ENCODE measurements at places on chromosomes 6 and 20. TPM values are rescaled to one million over a fixed set of nuclear protein-coding genes. Genes with fewer than 3 reads are reported as not detected.

DNA sequence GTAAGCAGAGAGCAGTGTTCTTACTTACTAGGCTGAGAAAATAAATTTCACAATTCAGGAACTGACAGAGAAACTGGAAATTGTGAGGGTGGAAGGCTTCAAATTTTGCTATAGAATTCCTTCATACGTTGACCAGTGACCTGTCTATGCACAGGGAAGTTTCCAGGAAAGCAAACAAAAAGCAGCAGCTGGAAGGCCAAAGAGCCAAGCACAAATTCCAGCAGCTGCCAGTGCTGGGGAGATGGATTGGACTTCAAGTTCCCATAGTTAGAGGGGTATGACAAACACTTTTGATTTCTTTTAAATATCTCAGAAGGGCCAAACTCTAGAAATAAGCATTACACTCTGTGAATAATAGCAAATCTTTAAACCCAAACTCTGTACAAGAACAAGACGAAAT, 299.1 kb upstream of the KCNQ5 start:
- no peaks in the 10 kb centered on the region for H3K36me3 ChIP-seq

- H3K4me1 ChIP-seq: peaks cover 20% of the 10 kb centered on the region
- H3K4me3 ChIP-seq: peak overlapping the region; percentile 76
- no peaks in the 10 kb centered on the region for H3K27me3 ChIP-seq
- H3K36me3 ChIP-seq: peaks cover 40% of the 10 kb centered on the region
- no peak for DNase-seq
These were observed 1.2 kb downstream of the SYNCRIP start for GRCh38 chr6:85641522-85641896.

GRCh38 chr6:33298773-33299236, at the start of gene RGL2:
TSS of gene RGL2 (minus strand) at chr6:33298942. CDS start at chr6:33298610, 332 bp downstream.
- peaks cover 7% of the 10 kb centered on the region for H3K36me3 ChIP-seq
- H3K27ac ChIP-seq: peak within 1 kb of the TSS; percentile 95
- peak; percentile 75 for DNase-seq
- peak within 1 kb of the TSS; percentile 97 for H3K4me3 ChIP-seq
- peaks cover 3% of the 10 kb centered on the region for H3K4me1 ChIP-seq

DNA sequence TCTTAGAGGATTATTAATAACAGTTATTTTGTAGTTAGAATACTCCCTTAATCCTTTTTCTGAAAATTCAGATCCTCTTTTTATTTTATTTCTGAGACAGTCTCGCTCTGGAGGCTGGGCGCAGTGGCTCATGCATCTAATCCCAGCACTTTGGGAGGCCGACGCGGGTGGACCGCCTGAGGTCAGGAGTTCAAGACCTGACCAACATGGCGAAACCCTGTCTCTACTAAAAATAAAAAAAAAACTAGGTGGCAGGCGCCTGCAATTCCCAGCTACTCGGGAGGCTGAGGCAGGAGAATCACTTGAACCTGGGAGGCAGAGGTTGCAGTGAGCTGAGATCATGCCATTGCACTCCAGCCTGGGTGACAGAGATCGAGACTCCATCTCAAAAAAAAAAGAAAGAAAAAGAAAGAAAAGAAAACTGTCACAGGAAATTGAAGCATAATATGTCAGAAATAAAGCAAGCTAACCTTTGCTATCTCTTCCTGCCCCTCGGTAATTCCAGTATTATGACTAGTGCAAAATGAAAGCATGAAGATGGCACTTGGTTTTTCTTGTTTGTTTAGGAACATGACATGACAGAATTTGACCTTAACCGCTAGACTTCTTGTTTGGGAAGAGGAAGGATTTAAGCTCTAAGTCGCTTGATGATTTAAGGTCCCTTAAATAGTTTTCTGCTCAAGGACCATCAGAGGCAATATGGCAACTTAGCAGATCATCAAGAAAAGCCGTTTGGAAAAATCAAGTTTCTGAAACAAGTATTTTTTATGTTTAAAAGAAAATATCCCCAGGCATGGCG, 1.8 kb upstream of the RBM39 start:
- peaks cover 22% of the 10 kb centered on the region for H3K36me3 ChIP-seq
- H3K4me3 ChIP-seq: no peak overlapping the region
- H3K4me1 ChIP-seq: peaks cover 23% of the 10 kb centered on the region
- H3K27me3 ChIP-seq: no peaks in the 10 kb centered on the region

GRCh38 chr6:158633127-158633526, 11.4 kb downstream of the DYNLT1 start:
- no peak overlapping the region for H3K27ac ChIP-seq
- H3K36me3 ChIP-seq: peaks cover 29% of the 10 kb centered on the region
- peaks cover 28% of the 10 kb centered on the region for H3K4me1 ChIP-seq
- no peak for DNase-seq

DNA sequence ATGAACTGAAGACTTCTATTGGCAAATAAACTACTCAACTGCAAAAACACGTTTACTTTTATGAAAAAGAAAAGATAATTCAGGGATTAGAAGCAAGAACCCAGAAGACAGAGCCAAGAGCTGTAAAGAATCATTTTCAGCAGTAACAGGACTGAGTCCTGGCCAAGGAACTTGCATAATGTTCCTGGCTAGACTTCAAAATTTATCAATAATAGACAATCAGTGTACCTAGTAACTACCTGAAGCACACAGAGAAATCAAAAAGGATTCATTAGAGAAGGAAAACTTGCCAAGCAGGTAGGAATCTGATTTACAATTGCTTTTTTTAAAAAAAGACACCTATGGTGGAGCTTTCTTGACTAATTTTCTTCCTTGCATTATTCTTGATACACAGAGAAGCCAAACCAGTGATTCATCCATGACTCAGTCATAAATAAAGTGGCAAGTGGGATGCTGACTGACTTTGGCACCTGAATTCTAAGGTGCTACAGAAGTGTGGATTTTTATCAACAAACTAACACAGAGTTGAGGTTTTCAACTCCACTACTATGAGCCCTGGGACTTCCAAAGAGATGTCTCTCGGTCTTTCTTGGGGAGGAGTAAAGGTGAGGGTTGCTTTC, 281.3 kb downstream of the BMP7 start:
- no peak overlapping the region for H3K4me3 ChIP-seq
- H3K4me1 ChIP-seq: no peaks in the 10 kb centered on the region
- H3K27me3 ChIP-seq: peaks cover 3% of the 10 kb centered on the region

- H3K27ac ChIP-seq: no peak overlapping the region
- no peaks in the 10 kb centered on the region for H3K27me3 ChIP-seq
- DNase-seq: no peak
- no peaks in the 10 kb centered on the region for H3K36me3 ChIP-seq
- no peak overlapping the region for H3K4me3 ChIP-seq
- H3K4me1 ChIP-seq: no peaks in the 10 kb centered on the region
These were observed 195.5 kb upstream of the FBXL4 start for GRCh38 chr6:99143108-99143861.

DNA sequence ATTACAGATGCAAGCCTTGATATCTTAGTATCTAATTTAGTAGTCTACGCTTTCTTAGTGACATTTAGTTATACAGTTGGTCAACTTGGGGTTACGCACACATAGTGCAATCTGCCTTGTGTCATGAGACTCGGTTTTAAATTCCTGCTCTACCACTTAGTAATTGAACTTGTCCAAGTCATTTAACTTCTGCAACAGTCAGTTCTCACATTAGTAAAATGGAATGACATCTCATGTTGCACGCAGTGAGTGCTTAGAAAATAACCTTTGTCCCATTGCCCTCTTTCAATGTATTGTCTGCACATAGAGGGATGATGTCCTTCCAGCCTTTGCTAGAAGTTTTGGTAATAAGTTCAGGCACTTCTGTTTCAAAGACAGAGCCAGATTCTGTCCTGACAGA, 48.6 kb downstream of the TMEM170B start:
- H3K36me3 ChIP-seq: no peaks in the 10 kb centered on the region
- no peaks in the 10 kb centered on the region for H3K4me1 ChIP-seq
- no peaks in the 10 kb centered on the region for H3K27me3 ChIP-seq
- H3K4me3 ChIP-seq: no peak overlapping the region
- no peak overlapping the region for H3K27ac ChIP-seq

GRCh38 chr20:19808498-19808897, 50.4 kb downstream of the RIN2 start:
- no peak for DNase-seq
- peaks cover 13% of the 10 kb centered on the region for H3K4me1 ChIP-seq
- H3K36me3 ChIP-seq: no peaks in the 10 kb centered on the region
- H3K4me3 ChIP-seq: no peak overlapping the region

GRCh38 chr20:54611708-54612412, 136.5 kb downstream of the DOK5 start:
- no peaks in the 10 kb centered on the region for H3K27me3 ChIP-seq
- no peaks in the 10 kb centered on the region for H3K4me1 ChIP-seq
- no peak for DNase-seq
- no peaks in the 10 kb centered on the region for H3K36me3 ChIP-seq

GRCh38 chr6:99349171-99350141, at the start of gene FAXC:
TSS of gene FAXC (minus strand) at chr6:99349674. CDS start at chr6:99349372, 302 bp downstream.
- no peaks in the 10 kb centered on the region for H3K36me3 ChIP-seq
- no peaks in the 10 kb centered on the region for H3K4me1 ChIP-seq
- peaks cover 38% of the 10 kb centered on the region for H3K27me3 ChIP-seq
- H3K4me3 ChIP-seq: peak within 1 kb of the TSS; percentile 79
- DNase-seq: peak; percentile 43

DNA sequence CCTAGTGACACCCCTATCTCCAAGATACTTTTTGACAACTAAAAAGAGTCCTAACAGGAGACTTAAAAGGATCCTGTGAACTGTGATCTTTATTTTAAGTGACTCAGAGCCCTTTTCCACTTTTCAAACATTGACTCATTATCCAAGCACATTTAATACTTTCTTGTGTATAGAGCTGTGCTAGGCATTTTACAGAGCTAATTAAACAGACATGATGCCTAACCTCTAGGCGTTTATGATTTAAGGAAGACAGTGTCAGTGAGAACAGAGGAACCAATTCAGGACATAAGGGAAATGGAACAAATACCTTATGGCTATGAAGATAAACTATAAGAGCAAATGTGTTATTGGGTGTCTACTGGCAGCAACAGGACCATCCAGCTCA, 282.6 kb downstream of the TPBG start:
- H3K36me3 ChIP-seq: no peaks in the 10 kb centered on the region
- no peak overlapping the region for H3K27ac ChIP-seq
- no peaks in the 10 kb centered on the region for H3K27me3 ChIP-seq
- no peaks in the 10 kb centered on the region for H3K4me1 ChIP-seq

GRCh38 chr6:169858935-169859351, 107.5 kb downstream of the ERMARD start:
- H3K27ac ChIP-seq: no peak overlapping the region
- no peak for DNase-seq
- no peak overlapping the region for H3K4me3 ChIP-seq
- no peaks in the 10 kb centered on the region for H3K27me3 ChIP-seq
- H3K36me3 ChIP-seq: no peaks in the 10 kb centered on the region

DNA sequence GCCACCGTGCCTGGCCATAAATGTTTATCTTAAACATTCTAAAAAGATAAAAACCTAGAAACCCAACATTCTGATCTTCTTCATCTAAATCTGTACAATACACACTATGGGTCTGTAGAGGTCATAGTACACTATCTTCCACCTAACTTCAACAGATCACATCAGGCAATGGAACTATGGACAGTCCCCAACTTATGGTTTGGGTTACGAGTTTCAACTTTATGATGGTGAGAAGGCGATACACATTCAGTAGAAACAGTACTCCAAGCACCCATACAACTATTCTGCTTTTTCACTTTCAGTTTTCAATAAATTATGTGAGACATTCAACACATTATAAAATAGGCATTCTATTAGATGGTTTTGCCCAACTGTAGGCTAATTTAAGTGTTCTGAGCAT, 23.1 kb downstream of the FKBP5 start:
- peaks cover 26% of the 10 kb centered on the region for H3K4me1 ChIP-seq
- no peak for DNase-seq
- no peaks in the 10 kb centered on the region for H3K36me3 ChIP-seq
- no peak overlapping the region for H3K27ac ChIP-seq
- no peak overlapping the region for H3K4me3 ChIP-seq

- no peak for DNase-seq
- H3K27me3 ChIP-seq: no peaks in the 10 kb centered on the region
- no peak overlapping the region for H3K27ac ChIP-seq
These were observed 138.5 kb downstream of the RCAN2 start for GRCh38 chr6:46352541-46353268.

GRCh38 chr6:144104898-144105487, 9.6 kb upstream of the SF3B5 start:
- no peaks in the 10 kb centered on the region for H3K27me3 ChIP-seq
- no peaks in the 10 kb centered on the region for H3K36me3 ChIP-seq
- peaks cover 4% of the 10 kb centered on the region for H3K4me1 ChIP-seq

DNA sequence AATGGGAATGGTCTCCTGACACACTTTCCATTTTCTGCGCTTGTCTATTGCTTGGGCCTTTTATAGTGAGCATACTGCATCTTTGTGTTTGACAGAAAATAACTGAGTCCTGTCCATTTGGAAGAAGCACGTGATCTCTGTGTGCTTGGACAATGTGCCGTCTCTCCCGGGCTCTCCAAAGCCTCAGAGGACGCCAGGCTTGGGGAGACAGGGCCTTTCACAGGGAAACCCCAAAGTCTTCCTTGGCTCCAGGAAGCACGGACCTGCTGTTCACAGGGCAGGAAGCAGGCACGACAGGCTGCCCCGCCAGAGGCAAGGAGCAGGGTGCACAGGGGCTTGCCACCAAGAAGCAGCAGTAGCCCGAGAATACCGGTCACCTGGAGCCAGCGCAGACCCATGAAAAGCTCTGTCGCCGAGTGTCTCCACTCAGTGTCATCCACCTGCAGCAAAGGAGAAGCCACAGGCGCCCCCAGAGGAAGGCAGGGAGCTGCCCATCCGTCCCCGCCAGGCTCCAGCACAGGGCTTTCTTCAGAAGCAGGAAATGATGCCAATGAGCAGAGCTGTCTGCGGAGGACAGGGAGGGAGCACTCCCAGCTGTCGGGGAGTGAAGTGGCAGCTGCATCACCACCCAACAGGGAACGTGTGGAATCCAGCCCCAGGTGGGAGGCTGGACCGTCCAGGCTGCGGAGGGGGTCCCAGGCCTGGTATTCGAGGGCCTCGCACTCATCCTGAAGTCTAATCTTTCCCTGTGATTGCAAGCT, 135.1 kb downstream of the AGPAT4 start:
- no peak for DNase-seq
- no peaks in the 10 kb centered on the region for H3K27me3 ChIP-seq
- H3K36me3 ChIP-seq: peaks cover 8% of the 10 kb centered on the region
- no peak overlapping the region for H3K27ac ChIP-seq

- H3K27ac ChIP-seq: no peak overlapping the region
- H3K36me3 ChIP-seq: no peaks in the 10 kb centered on the region
- H3K27me3 ChIP-seq: no peaks in the 10 kb centered on the region
- DNase-seq: no peak
- H3K4me1 ChIP-seq: no peaks in the 10 kb centered on the region
These were observed 145.3 kb upstream of the MLN start for GRCh38 chr6:33949111-33949510.

Gene RSPH4A
- 0.21 TPM for total RNA-seq

Gene COX4I2
- total RNA-seq: not detected

Gene PIGU
- 25.1 TPM for total RNA-seq

Gene FKBP1C
- total RNA-seq: 0.46 TPM

Gene ULBP1
- 0.04 TPM for total RNA-seq

Gene ANKRD66
- not detected for total RNA-seq

Gene SPATS1
- total RNA-seq: 0.63 TPM

Gene LAMP5
- 0.32 TPM for total RNA-seq

Gene RPS10
- total RNA-seq: 1,764 TPM

Gene BFSP1
- 7.1 TPM for total RNA-seq

Gene RAB44
- total RNA-seq: not detected

All from cardiac muscle cell (in vitro differentiated cells and primary cell).